Nucleus accumbens (tissue), 56 donors: ENCODE measurements at places on chromosomes 7 and 10.

GRCh38 chr7:105199386-105199785, 185.4 kb downstream of the KMT2E start:
- DNase-seq = no peak

GRCh38 chr7:90828601-90829000, 232.5 kb downstream of the CDK14 start:
- DNase-seq = no peak

DNA sequence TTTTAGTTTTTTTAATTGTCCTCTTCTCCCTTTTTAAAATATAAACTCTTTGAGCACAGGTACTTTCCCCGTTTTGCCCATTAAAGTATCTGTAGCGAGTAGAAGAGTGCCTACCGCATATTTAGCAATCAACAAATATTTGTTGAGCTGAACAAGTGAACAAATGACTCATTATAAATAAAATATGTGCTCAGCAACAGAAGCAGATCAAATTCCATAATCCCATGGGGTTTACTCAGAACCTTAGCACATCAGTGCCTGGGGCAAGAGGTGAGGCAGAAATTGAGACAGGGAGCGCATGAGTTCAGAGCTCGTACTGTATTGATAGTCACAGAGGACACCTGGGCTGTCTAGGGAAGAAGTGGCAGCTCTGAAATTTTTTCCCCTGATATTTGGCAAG, 161.0 kb downstream of the SEM1 start:
- no peak for DNase-seq

DNA sequence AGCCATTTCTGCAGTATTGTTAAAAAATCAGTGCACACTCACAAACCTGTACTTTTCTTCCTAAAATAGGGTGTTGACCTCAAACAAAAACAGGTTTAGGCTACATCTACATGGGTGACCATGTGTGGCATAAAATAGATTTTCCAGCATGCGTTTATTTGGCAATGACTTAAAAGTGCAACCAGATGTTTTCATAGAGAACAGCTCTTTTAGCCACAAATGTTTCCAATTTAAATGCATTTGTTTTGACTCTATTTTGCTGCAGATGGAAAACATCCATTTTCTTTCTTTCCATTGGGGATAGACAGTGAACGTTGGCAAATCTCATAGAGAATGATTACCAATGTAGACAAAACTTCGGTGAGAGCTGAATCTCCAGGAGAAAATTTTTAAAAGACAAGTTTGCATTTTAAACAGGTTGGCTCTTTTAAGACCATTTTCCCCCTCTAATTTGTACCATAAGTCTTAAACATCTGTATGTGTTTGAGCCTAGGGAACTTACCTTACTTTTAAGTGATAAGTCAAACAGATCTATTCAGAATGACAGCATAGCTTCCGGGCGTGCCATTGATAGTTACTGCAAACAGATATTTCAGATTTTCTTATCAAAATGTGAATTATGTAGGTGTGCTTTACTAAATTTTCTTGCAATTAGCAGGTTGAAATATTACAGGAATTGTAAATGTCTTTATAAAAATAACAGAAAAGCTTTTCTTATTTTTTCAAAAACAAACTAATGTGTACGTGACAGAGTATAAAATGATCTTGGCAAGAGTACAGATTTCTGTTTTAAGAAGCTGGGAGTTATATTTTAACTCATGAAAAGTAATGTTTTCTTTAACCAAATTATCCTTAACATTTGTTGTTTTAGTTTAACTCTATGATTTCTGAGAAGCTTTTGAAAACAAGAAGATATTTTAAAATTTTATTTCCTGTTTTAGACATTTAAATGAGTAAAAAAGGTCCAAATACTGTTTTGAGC, 144.9 kb downstream of the HGF start:
- no peak for DNase-seq

- DNase-seq = no peak
These were observed 147.1 kb downstream of the SLC25A13 start for GRCh38 chr7:96174812-96175211.

GRCh38 chr7:54141576-54141975, 400.6 kb upstream of the VSTM2A start:
- DNase-seq = no peak
